ENCODE measurements at places on chromosomes 7 and 10. TPM values are rescaled to one million over a fixed set of nuclear protein-coding genes. Genes with fewer than 3 reads are reported as not detected.

KLF14 gene
- not detected for total RNA-seq

GIMAP7 gene
- not detected for total RNA-seq

ADIRF gene
- total RNA-seq = 47.0 TPM

ADCYAP1R1 gene
- total RNA-seq = not detected

TNS3 gene
- 17.8 TPM for total RNA-seq

ASZ1 gene
- total RNA-seq = not detected

PNLIPRP1 gene
- total RNA-seq = not detected

GRID2IP gene
- total RNA-seq = 0.21 TPM

MEPCE gene
- 21.0 TPM for total RNA-seq

MKI67 gene
- 31.2 TPM for total RNA-seq

NOD1 gene
- total RNA-seq = 5.9 TPM

PPP1R9A gene
- 0.42 TPM for total RNA-seq

NANOS1 gene
- total RNA-seq = 0.99 TPM

TUBB8 gene
- total RNA-seq = not detected

SFTPA1 gene
- total RNA-seq = not detected

TMEM60 gene
- total RNA-seq = 8.5 TPM

SPDYE8 gene
- total RNA-seq = not detected

TRIM50 gene
- total RNA-seq = not detected

EGFR gene
- 150 TPM for total RNA-seq

GIMAP4 gene
- not detected for total RNA-seq

WNT8B gene
- total RNA-seq = not detected

OR2A42 gene
- total RNA-seq = not detected

CRTAC1 gene
- total RNA-seq = not detected

CNPY1 gene
- not detected for total RNA-seq

ITPRIP gene
- total RNA-seq = 19.8 TPM

PRF1 gene
- total RNA-seq = not detected

Data from airway epithelial cell (primary cell).